Astrocyte (in vitro differentiated cells and primary cell): ENCODE measurements at places on chromosomes 4 and X. TPM values are rescaled to one million over a fixed set of nuclear protein-coding genes. Genes with fewer than 3 reads are reported as not detected.

- DNase-seq, result no peak
These were observed 50.0 kb downstream of the SLC39A8 start for GRCh38 chr4:102295153-102295862.

DNA sequence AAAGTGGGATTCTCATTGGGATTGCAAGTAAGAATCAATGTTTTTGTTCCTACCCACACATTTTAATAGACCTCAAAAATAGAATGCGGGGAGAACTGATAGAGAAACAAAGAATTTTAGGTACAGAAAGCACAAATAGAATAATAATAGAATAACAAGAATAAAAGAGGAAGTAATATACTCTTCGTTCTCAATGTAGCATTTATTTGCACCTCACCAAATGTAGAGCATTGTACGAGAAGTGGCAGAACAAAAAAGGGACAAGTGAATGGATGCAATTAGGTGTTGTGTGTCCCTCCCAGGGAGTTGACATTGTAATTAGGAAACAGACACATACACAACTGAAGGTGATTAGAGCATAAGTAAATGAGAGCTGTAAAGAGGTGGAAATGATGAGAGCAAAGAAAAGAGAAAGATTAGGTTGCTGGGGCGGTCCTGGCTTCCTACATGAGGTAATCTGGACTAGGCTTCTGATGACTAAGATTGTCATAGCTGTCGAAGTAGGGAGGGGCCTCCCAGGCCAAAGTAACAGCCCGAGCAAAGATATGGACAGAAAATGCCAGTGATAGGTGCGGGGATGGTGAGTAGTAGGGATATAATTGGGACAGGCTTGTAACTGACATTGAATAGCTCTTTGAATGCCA lies 10.4 kb downstream of the RAB9A start:
- peak; percentile 20 for DNase-seq

GRCh38 chr4:143406523-143406922 lies 69.8 kb downstream of the GAB1 start:
- peak; percentile 54 for DNase-seq

DNA sequence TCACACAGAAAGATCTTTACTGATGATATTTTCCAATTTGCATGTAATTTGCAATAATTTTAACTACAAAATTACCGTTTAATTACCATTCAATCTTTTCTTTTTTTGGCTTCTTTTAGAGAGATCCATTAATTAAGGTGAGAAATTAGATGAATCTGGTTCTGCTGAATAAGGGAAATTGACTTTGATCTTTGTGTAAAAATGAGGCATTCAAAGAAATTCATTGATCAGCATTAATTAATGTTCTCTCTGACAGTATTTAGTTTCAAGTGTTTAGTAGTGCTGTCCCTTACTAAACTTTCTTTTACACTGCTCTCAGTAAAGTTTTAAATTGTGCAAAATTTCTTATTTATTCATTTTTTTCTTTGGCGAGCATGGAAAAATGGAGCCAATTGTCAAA lies 97.2 kb upstream of the KCTD8 start:
- DNase-seq, result no peak

- DNase-seq, result no peak
These were observed 230.2 kb downstream of the NLGN4X start for GRCh38 chrX:5998456-5998855.

DNA sequence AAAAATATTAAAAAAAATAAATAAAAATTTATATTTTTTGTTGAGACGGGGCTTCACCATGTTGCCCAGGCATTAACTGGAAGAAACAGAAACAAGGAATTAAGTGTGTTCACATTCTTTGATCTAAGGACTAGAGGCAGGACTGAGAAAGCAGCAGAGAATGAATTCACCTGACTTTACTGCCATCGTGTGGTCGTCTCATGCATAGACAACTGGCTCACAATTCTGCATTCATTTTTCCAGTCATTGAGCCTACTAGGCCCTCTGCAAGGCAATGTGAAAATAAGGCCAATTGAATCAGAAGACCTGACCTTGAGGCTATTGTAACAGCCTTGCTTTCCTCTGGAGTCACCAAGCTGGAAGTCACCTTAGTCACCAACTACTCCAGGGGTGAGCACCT lies 37.4 kb downstream of the LHFPL1 start:
- peak; percentile 33 for DNase-seq

DNA sequence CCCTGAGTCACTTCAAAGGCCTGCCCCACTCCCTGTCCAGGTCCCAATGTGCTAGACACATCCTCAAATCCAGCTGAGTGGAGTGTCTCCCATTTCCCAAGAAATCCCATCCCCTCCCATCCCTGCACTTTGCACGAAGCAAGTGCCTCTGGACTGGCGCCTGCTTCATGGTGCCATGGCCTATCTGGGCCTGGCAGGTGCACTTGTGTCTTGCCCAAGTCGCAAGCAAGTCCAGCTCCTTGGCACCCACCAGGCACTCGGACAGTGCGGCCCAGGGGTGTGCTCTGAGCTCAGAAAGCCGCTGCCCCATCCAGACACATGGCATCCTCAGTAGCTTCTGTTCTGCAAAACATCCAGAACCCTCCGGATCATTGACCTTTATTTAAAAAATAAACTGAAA lies 97.4 kb downstream of the DCTD start:
- no peak for DNase-seq

GRCh38 chrX:20740443-20740842 lies 473.7 kb upstream of the RPS6KA3 start:
- DNase-seq, result no peak

DNA sequence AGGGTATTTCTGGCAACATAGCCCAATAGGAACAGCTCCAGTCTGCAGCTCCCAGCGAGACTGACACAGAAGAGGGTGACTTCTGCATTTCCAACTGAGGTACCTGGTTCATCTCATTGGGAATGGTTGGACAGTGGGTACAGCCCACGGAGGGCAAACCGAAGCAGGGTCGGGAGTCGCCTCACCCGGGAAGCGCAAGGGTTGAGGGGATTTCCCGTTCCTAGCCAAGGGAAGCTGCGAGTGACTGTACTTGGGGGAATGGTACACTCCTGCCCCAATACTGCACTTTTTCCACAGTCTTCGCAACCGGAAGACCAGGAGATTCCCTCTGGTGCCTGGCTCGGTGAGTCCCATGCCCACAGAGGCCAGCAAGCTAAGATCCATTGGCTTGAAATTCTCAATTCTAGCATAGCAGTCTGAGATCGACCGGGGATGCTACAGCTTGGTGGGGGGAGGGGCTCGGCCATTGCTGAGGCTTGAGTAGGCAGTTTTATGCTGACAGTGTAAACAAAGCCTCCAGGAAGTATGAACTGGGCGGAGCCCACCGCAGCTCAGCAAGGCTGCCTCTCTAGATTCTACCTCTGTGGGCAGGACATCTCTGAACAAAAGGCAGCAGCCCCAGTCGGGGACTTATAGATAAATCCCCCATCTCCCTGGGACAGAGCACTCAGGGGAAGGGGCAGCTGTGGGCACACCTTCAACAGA lies 14.0 kb upstream of the ADAD1 start:
- no peak for DNase-seq

- no peak for DNase-seq
These were observed 74.7 kb downstream of the CEP44 start for GRCh38 chr4:174358410-174358809.

DNA sequence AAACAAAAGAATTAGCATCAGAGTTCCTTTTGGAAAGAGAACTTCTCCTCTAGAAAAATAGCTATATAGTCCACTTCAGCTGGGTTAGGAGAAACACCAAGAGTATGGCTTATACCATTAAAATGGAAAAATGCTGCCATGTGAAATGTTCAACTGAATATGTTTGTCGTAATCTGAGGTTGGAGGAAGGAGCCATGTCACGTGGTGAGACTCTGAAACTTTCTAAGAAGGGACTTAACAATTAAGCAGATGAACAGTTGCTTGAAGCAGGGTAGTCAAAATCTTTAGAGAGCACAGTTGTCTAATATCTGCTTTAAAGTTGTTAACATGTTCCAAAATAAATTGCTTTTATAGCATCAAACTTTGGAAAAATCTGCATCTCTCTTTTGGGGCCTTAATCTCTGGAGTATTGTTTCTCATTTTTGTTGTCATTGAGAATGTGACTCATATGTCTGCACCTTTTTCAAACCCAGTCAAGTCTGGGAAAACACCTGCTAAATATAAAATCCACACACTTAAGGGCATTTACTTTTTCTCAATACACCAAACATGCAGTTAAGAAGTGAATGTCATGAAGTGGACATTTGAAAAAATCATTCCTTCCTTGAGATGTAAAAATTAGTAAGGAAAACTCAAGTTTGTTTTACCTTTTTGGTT lies 168.8 kb upstream of the PDE5A start:
- DNase-seq, result no peak

GRCh38 chr4:157121401-157121800 lies 45.5 kb downstream of the GLRB start:
- peak; percentile 53 for DNase-seq

DNA sequence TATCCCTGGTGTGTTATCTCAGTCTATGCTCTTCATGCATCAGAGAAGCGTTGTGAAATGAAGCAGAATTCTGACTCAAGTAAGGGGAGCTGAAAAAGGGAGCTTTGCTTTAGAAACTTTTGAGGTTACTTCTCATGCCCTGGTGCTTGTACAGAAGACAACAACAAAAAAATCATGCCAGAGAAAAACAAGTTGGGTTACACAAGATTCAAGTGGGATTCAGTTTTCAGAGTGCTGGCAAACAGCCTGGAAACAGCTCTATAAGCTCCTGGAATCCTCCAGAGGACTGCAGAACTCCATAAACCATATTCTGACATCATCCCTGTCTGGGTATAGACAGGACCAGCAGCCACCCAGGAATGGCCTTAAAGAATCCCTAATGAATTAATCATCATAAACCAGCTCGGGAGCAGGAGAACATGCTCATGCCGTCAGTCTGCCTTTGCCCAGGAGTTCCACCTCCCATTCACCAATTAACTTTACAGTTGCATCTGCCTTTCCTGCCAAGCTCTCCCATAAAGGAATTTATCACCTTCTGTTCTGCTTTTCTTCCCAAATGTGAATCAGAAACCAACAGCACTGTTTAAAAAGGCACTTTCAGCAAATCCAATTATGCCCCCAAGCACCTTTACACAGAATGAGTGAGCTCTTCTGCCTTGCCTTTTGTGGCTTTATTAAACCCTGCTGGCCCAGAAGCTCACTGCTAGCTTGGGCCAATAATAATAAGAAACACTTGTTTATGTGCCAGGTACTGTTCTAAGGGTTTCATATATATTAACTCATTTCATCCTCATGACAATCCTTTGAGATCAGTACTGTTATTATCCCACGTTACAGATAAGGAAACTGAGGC lies 54.5 kb upstream of the FBXW7 start:
- DNase-seq, result peak; percentile 96

GRCh38 chr4:80165855-80166254 lies 31.4 kb upstream of the PRDM8 start:
- DNase-seq, result no peak

- DNase-seq, result peak; percentile 95
These were observed 170.0 kb downstream of the SMIM20 start for GRCh38 chr4:26083987-26084386.

GRCh38 chrX:23699636-23700194 lies 32.4 kb downstream of the PRDX4 start:
- DNase-seq, result no peak

- no peak for DNase-seq
These were observed 32.9 kb downstream of the SLC2A9 start for GRCh38 chr4:9988363-9988749.

- no peak for DNase-seq
These were observed 202.5 kb upstream of the KLF8 start for GRCh38 chrX:56029691-56030090.

PRR32 gene
- total RNA-seq, result not detected in 2 replicates

PHKA2 gene
- 11.5 and 12.4 TPM in 2 replicates for total RNA-seq

GATA1 gene
- not detected in 2 replicates for total RNA-seq

MTTP gene
- 0.29 and 0.41 TPM in 2 replicates for total RNA-seq

UCP1 gene
- total RNA-seq, result 0.34 and 0.46 TPM in 2 replicates

ASB5 gene
- 0.43 and 0.65 TPM in 2 replicates for total RNA-seq

MAGEA1 gene
- not detected in 2 replicates for total RNA-seq

CASP3 gene
- total RNA-seq, result 40.0 and 44.8 TPM in 2 replicates
